Endodermal cell (in vitro differentiated cells): ENCODE measurements at places on chromosomes 2 and 18. TPM values are rescaled to one million over a fixed set of nuclear protein-coding genes. Genes with fewer than 3 reads are reported as not detected.
A peak's percentile ranks its signal among the peaks of the same experiment; 100 is the strongest.

- DNase-seq, result peak; percentile 27
- no peak overlapping the region for H3K4me3 ChIP-seq
- no peaks in the 10 kb centered on the region for H3K27me3 ChIP-seq
- no peaks in the 10 kb centered on the region for H3K4me1 ChIP-seq
Observed at GRCh38 chr2:207487650-207488311, 42.0 kb upstream of the CREB1 start.

The MYL1 gene
- total RNA-seq, result not detected in 3 replicates

DNA sequence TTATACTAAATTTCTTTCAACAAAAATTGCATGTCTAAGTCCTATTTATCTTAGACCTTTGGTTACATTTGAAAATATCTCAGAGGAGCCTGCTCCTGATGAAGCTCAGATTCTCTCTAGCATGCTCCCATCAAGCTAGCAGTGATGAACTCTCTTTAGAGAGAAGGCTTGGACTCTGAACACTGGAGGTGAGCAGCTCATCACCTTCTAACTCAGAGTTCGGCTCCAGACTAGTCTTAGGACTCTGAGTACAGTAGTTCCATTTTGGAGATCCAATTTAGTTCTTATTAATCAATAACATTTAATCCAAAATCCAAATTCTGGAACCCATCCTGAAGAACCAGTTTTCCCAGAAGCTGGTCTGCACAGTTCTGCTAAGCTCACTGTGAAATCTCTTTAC, 107.8 kb downstream of the CACNB4 start:
- no peaks in the 10 kb centered on the region for H3K4me1 ChIP-seq
- no peaks in the 10 kb centered on the region for H3K27me3 ChIP-seq
- H3K27ac ChIP-seq, result no peak overlapping the region
- DNase-seq, result no peak

The FLACC1 gene
- total RNA-seq, result 0.74 to 0.91 TPM in 2 of 3 replicates, not detected in the other

The CMPK2 gene
- 0.81 and 2.1 TPM in 2 replicates for total RNA-seq

GRCh38 chr2:217695033-217695520, 307.7 kb downstream of the TNS1 start:
- H3K27ac ChIP-seq, result no peak overlapping the region
- no peaks in the 10 kb centered on the region for H3K36me3 ChIP-seq
- no peak overlapping the region for H3K4me3 ChIP-seq
- H3K4me1 ChIP-seq, result peaks cover 8% of the 10 kb centered on the region
- peak; percentile 0 for DNase-seq

The B4GALT6 gene
- total RNA-seq, result 15.8 to 48.4 TPM (median 47.8 TPM) in 3 replicates

DNA sequence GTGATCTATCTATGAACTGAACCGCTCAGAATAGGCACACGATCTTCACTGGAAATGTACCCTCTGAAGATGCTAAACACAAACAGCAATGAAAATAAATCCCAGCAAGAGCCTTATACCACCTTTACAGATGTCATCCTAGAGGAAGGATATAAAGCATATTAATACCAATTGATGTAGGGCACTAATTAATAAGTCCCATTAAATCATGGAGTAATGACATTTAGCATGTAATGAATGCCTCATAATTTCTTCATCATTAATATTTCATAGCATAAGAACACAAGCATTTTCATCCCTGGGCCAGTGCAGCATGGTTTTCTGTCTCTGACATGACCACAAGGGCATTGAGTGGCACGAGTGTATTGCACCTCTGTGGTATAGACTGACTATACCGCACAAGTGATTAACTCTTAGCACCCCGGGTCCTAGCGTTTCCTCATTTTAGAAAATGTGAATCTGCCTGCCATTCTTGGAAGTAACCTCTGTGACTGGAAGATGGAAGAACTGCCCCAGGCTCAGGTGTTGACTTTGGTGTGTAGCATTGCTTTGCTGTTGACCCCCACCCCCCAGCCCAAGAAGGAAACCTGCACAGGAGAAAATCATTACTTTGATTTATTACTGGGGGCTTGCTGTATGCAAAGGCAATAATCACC, 1.4 kb upstream of the TMEM178A start:
- no peak overlapping the region for H3K27ac ChIP-seq
- H3K27me3 ChIP-seq, result peaks cover 46% of the 10 kb centered on the region
- no peak overlapping the region for H3K4me3 ChIP-seq
- H3K4me1 ChIP-seq, result no peaks in the 10 kb centered on the region

DNA sequence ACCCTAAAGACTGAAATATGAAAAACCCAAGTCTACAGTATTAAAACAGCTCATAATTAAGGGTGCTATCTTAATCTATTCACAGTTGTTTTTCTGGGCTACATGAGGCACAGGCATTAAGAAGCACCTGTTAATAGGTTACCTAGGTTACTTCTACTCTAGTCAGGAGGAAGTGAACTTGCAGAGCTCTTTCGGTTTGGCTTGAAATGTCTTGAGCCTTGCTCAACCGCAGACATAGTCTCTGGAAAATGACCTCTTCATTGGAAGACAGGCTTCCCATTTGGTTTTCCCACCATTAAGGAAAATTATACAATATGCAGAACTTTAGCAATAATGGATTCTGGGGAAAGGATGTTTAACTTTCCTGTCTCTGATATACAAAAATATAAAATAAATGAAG, 142.3 kb upstream of the KCNJ3 start:
- no peaks in the 10 kb centered on the region for H3K36me3 ChIP-seq
- no peak overlapping the region for H3K4me3 ChIP-seq
- H3K27me3 ChIP-seq, result no peaks in the 10 kb centered on the region
- DNase-seq, result no peak
- H3K27ac ChIP-seq, result no peak overlapping the region

GRCh38 chr2:22198381-22199283, 1074.9 kb downstream of the TDRD15 start:
- no peaks in the 10 kb centered on the region for H3K36me3 ChIP-seq
- H3K27ac ChIP-seq, result no peak overlapping the region
- no peak overlapping the region for H3K4me3 ChIP-seq
- DNase-seq, result no peak
- H3K27me3 ChIP-seq, result no peaks in the 10 kb centered on the region
- peaks cover 4% of the 10 kb centered on the region for H3K4me1 ChIP-seq

The IL37 gene
- not detected in 2 replicates for total RNA-seq

The POTEI gene
- 0.07 to 0.33 TPM (median 0.13 TPM) in 3 replicates for total RNA-seq

The TOGARAM2 gene
- 0.86 to 2.6 TPM (median 2.4 TPM) in 3 replicates for total RNA-seq

DNA sequence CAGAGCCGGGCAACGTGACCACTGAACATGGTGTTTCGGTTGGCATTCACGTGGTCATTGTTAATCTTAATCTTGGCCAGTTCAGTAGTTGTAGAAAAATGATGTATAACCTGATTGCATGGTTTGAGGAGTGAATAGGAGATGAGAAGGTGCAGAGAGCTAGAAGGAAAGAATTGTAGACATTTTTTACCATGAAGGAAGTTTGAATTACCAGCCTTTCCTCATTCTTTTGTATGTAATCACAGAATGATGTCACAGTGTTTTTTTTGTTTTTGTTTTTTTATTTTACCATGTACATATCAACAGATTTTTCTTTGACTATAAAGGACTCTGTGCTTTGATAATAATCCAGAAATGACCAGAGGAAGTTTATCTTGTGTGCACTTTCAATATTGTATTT, 126.3 kb downstream of the LTBP1 start:
- no peaks in the 10 kb centered on the region for H3K36me3 ChIP-seq
- no peak overlapping the region for H3K27ac ChIP-seq
- no peak overlapping the region for H3K4me3 ChIP-seq
- no peak for DNase-seq

The FBXO36 gene
- total RNA-seq, result 7.1 to 13.3 TPM (median 12.8 TPM) in 3 replicates

DNA sequence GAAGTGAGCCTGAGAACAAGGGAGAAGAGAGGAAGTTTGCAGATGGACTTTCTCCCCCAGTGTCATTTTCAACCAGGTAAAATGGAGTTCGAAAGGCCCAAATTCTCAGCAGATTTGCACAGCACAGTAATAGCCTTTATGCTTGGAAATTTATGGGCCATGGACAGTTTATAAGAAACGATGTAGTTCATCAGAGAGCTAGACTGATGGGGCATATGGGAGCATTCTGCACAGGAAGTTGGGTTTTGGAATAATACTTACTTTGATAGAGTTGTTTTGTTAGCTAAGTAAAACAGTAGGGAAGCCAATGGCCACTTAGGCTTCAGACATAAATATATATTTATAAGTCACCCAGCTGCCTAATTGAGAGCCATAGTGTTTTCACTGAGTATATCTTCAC, 169.4 kb downstream of the MEIS1 start:
- DNase-seq, result no peak
- no peaks in the 10 kb centered on the region for H3K27me3 ChIP-seq
- H3K4me3 ChIP-seq, result no peak overlapping the region
- no peak overlapping the region for H3K27ac ChIP-seq
- H3K4me1 ChIP-seq, result no peaks in the 10 kb centered on the region
- no peaks in the 10 kb centered on the region for H3K36me3 ChIP-seq

GRCh38 chr18:11520536-11520935, 88.9 kb upstream of the SLC35G4 start:
- no peaks in the 10 kb centered on the region for H3K27me3 ChIP-seq
- H3K36me3 ChIP-seq, result no peaks in the 10 kb centered on the region
- H3K4me1 ChIP-seq, result no peaks in the 10 kb centered on the region
- H3K4me3 ChIP-seq, result no peak overlapping the region
- DNase-seq, result no peak
- H3K27ac ChIP-seq, result no peak overlapping the region

DNA sequence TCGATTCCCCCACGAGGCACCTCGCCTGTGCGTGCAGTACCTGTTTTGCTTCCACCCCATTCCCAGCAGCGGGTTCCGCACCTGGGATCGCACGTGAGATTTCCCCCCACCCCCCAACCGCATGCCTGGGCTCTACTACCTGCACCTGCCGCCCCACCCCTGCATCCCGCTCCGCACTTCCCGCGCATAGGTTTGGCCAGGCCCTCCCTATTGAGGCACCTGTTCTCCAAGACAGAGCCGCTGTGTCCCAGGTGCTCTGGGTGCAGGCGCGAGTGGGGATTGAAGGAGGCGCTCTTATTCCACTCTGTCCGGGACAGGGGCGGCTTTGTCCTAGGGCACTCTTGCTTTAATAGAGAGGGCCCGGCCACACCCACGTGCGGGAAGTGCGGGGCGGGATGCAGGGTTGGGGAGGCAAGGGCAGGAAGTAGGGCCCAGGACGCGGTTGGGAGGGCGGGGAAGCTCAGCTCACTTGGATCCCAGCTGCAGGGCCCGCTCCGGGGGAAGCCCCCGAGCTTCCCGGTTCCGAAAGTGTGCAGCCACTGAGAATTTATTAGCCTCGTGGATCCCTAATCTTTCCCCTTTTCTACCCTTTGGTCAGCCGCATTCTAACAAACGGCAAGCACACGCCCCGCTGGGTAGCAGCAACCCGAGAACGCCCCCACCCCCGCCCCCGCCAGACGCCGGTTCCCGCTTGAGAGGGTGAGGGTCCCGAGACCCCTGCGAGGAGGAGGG, 670 bp upstream of the MOCOS start:
- peak overlapping the region; percentile 82 for H3K4me3 ChIP-seq
- no peaks in the 10 kb centered on the region for H3K36me3 ChIP-seq
- peaks cover 75% of the 10 kb centered on the region for H3K27me3 ChIP-seq
- DNase-seq, result peak; percentile 71

- peaks cover 14% of the 10 kb centered on the region for H3K4me1 ChIP-seq
- DNase-seq, result peak; percentile 76
- peak overlapping the region; percentile 99 for H3K27ac ChIP-seq
- peaks cover 17% of the 10 kb centered on the region for H3K27me3 ChIP-seq
- H3K36me3 ChIP-seq, result no peaks in the 10 kb centered on the region
Observed at GRCh38 chr2:8676921-8677645, 4.8 kb upstream of the ID2 start.

The TSGA10 gene
- 10.1 and 12.4 TPM in 2 replicates for total RNA-seq

The TFCP2L1 gene
- total RNA-seq, result 3.0 and 4.3 TPM in 2 replicates

DNA sequence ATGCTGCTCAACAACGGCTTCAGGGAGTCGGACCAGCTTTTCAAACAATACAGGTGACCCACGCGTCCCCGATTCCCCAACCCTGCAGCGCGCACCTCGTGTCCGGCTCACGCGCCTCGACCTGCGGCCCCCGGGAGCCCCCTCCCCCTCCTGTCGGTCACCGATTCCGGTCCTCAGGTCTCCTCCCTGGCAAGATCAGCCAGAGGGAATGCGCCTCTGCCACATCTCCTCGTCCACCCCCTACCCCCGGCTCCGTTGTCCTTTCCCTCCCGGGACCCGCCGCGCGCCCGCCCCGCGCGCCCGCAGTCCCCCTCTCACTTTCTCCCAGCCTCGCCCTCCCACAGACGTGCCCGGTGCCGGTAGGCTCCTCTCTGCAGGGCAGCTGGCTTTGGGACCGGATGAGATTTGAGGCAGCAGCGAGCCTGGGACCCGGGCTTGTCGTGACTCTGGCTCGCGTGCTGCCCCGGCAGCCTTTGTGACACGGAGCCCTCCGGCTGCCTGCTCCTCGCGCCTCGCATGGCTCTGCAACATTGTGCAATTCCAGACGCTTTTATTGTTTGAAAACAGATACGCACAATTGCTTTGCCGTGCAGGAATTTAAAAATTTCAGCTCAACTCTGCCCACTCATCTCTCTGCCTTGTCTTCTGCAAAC, 558 bp downstream of the TTC39C start:
- H3K27me3 ChIP-seq, result peaks cover 54% of the 10 kb centered on the region
- DNase-seq, result peak; percentile 82
- H3K4me3 ChIP-seq, result peak overlapping the region; percentile 83
- peaks cover 5% of the 10 kb centered on the region for H3K4me1 ChIP-seq

The RND3 gene
- 1.3 to 8.4 TPM (median 2.6 TPM) in 3 replicates for total RNA-seq

- H3K36me3 ChIP-seq, result no peaks in the 10 kb centered on the region
- H3K4me3 ChIP-seq, result no peak overlapping the region
- H3K4me1 ChIP-seq, result no peaks in the 10 kb centered on the region
- DNase-seq, result no peak
Observed at GRCh38 chr2:238896641-238897040, 48.8 kb downstream of the TWIST2 start.

GRCh38 chr2:31381601-31382000, 32.9 kb downstream of the XDH start:
- H3K4me1 ChIP-seq, result peaks cover 4% of the 10 kb centered on the region
- no peak overlapping the region for H3K27ac ChIP-seq
- no peaks in the 10 kb centered on the region for H3K27me3 ChIP-seq
- peak; percentile 40 for DNase-seq

The PID1 gene
- total RNA-seq, result 0.55 and 0.72 TPM in 2 replicates

- H3K27ac ChIP-seq, result no peak overlapping the region
- DNase-seq, result no peak
Observed at GRCh38 chr2:55431982-55432627, 12.4 kb upstream of the CCDC88A start.

- H3K36me3 ChIP-seq, result no peaks in the 10 kb centered on the region
- no peaks in the 10 kb centered on the region for H3K4me1 ChIP-seq
- H3K4me3 ChIP-seq, result no peak overlapping the region
- no peak for DNase-seq
Observed at GRCh38 chr2:239379641-239380170, 21.1 kb downstream of the HDAC4 start.

The MPP4 gene
- 0.11 and 0.18 TPM in 2 replicates for total RNA-seq

- H3K4me1 ChIP-seq, result no peaks in the 10 kb centered on the region
- H3K36me3 ChIP-seq, result no peaks in the 10 kb centered on the region
- no peak for DNase-seq
- H3K27ac ChIP-seq, result no peak overlapping the region
- no peaks in the 10 kb centered on the region for H3K27me3 ChIP-seq
Observed at GRCh38 chr2:174281736-174282135, 33.4 kb upstream of the OLA1 start.
